ENCODE measurements at places on chromosomes 7 and 10.

- no peak for DNase-seq
Measured at GRCh38 chr7:92612501-92612900, 22.3 kb upstream of the FAM133B start.

DNA sequence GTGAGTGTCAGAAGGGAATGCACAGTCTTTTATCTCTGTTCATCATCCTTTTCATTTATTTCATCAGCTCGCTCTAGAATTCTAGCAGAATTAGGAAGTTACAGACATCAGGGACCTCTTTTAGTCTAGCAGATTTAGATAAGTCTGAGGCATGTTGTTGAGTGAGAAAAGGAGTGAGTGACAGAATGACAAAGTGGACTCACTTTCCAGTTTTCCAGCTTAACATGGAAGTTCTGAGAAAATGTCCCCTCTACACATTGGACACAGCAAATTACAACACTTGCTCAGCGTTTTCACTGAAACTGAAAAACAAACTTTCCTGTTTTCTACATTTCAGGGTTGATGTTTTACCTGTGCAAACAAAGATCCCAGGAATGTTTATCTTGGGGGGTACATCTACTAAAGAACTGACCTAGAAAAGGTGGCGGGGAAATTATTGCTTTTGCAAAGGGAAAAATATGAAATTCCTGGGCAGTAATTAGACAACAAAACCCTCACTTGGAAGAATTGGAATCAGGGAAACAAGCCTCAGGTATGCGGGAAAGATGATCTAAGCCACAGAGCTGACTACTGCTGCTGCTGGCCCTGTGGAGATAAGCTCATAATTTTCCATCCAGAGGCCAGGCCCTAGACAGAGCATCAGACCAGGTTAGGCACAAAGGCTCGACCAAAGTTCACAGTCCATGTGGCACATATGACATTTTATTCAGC, 14.6 kb upstream of the CYP3A5 start:
- no peak for DNase-seq

- DNase-seq, result no peak
Measured at GRCh38 chr7:26393818-26394217, 102.2 kb downstream of the SNX10 start.

GRCh38 chr10:124677749-124678556, 66.2 kb downstream of the FAM53B start:
- no peak for DNase-seq

GRCh38 chr7:136009488-136010079, 32.4 kb upstream of the MTPN start:
- DNase-seq, result no peak

GRCh38 chr7:138478499-138478908, 18.4 kb downstream of the TRIM24 start:
- no peak for DNase-seq

DNA sequence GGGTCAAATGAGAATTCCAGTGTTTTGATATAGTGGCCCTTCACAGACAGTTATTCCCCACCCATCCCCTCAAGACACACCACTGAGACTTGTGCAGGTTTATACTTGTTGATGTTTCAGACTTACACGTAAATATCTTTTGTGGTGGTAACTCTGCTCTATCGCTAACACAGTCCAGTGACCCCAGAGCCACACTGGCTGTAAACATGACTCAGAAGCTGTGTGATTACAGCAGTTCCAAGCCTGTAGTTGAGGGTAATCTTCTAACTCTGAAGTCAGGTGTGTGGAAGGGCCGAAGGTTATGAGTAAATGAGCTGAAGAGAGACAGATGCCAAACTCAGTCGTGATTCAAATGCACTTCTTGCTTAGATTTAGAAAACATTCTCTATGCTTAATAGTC, 19.4 kb downstream of the NOBOX start:
- no peak for DNase-seq

DNA sequence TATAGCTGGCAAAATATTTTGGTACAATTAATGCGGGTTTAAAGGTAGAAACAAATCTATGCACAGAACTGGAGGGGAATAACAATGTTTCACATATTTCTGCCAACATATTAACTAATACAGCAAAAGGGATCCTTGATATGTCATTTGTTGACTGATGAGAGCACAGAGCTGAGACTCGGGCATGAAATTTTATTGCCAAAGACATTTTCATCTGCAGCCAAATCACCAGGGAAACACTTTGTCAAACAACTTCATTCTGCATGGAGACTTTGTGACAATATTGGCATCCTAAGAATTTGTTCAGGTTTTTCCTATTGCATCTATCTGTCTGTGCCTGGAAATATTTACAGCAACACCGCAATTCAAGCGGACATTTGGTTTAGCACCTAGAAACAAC, 117.8 kb upstream of the C1QL3 start:
- DNase-seq, result no peak

GRCh38 chr7:81029511-81029910, 110.7 kb upstream of the SEMA3C start:
- DNase-seq, result no peak

DNA sequence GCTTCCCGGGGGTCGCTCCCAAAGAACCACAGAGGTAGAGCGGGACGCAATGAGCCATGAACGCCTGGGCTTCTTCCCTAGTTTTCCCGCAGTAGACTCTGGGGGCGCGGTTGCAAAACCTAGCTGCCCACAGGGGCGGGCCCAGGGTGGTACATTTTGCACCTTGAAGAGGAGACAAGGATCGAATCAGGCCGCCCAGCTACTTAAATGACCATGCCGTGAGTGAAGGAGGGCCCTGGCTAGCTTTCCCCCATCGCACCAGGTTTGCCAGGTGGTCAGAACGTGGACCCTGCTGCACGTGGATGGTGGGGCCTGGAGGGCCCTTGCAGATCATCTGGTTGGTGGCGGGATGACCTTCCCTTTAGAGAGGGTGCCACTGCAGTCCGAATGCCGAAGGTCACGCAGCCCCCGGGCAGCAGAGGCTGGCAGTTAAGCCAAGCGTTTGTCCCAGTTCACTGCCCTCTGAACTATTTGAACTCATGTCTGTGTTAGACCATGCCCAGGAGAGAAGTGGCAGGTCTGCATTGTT, 604 bp upstream of the SHTN1 start:
- no peak for DNase-seq

DNA sequence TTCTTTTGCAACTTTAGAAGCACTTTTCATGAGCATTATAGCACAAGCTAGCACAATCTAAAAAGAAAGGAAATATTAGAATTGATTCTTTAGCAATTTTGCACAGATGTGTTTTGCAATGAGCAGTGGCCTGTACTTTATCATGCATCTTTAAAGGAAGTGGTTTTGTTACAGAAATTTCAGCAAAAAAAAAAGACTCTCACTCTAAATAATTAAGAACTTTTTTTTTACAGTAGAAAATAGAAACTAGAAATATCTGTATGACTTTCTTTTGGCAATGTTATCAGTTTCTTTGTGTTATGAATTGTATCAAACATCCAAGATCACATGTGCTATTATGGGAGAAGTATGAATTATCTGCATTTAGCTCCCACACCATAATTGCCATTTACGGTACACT, 195.7 kb upstream of the KLF6 start:
- DNase-seq, result no peak

GRCh38 chr10:116521424-116522290, 24.1 kb upstream of the PNLIP start:
- DNase-seq, result no peak

- no peak for DNase-seq
Measured at GRCh38 chr10:48804740-48805182, 120.1 kb downstream of the WDFY4 start.

GRCh38 chr7:28550580-28551186, 138.4 kb downstream of the CREB5 start:
- DNase-seq, result no peak
